Fibroblast of skin of right quadriceps (primary cell): ENCODE measurements at places on chromosomes 4 and X.

- peak; percentile 52 for DNase-seq
These were observed 41.0 kb upstream of the SH3RF1 start for GRCh38 chr4:169311643-169312365.

DNA sequence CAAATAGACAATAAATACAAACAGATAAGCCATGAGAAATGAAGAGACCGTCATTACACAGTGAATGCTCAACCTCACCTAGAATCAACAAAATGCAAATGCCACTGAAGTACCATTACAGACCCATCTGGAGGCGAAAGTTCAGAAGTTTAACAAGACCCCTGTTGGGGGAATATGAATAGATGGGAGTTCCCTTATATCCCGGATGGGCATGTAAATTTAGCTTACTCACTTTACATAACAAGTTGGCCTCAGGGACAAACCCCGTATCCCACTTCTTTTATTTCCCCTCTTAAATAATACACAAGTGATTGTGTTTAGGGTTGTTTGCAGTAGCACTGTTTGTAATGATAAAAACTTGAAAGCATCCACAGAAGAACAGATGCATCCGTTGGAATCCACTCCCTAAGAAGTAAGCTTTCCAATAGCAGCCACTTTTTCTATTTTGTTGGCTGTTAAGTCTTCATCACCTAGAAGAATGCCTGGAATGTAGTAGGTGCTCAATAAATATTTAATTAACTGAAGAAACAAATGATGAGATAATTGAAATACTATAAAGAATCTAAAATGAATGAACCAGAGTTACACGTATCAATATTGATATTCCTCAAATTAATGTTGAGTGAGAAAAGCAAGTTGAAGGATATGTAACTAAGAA, 1076.3 kb upstream of the TENM3 start:
- no peak for DNase-seq

GRCh38 chrX:10045327-10046000, 78.3 kb downstream of the CLDN34 start:
- no peak for DNase-seq

DNA sequence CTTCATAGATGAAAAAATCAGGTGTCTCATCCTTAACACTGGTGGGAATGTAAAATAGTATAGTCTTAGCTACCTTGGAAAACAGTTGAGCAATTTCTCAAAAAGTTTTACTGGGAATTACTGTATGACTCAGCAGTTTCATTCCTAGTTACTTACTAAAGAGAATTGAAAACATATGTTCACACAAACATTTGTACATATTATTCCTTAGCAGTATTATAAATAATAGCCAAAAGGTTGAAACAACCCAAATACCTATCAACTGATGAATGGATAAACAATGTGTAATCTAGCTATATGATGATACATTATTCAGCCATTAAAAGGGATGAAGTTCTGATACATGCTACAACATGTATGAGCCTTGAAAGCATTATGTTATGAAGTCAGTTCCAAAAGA, 41.7 kb downstream of the RBM46 start:
- DNase-seq, result peak; percentile 88

DNA sequence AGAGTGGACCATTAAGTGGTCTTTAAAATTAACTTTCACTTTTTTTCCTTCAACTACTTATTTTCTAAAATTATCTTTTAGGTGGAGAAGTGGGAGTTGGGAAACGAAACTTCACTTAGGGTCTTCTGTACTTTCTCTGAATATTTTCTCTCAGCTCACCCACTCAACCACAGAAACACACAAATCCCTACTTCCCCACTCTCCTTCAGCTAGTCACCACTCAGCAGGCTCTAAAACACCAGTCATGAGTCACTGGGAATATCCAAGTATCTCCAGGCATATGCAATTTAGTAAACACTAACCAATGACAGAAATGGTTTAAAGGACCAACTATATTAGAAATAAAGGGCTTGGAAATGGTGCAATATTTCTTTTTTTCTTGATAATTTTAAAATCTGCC, 153.0 kb upstream of the RPS6KA6 start:
- peak; percentile 56 for DNase-seq
